Stimulated activated CD8-positive, alpha-beta memory T cell treated with anti-CD3 and anti-CD28 coated beads, Interleukin-15, amount 100 ng/mL, for 1 hour (primary cell): ENCODE measurements at places on chromosomes 12 and 14.

- no peak for DNase-seq
Observed at GRCh38 chr12:124824195-124824594, 39.5 kb downstream of the SCARB1 start.

- DNase-seq = no peak
Observed at GRCh38 chr14:100430571-100430970, 107.4 kb downstream of the SLC25A47 start.

DNA sequence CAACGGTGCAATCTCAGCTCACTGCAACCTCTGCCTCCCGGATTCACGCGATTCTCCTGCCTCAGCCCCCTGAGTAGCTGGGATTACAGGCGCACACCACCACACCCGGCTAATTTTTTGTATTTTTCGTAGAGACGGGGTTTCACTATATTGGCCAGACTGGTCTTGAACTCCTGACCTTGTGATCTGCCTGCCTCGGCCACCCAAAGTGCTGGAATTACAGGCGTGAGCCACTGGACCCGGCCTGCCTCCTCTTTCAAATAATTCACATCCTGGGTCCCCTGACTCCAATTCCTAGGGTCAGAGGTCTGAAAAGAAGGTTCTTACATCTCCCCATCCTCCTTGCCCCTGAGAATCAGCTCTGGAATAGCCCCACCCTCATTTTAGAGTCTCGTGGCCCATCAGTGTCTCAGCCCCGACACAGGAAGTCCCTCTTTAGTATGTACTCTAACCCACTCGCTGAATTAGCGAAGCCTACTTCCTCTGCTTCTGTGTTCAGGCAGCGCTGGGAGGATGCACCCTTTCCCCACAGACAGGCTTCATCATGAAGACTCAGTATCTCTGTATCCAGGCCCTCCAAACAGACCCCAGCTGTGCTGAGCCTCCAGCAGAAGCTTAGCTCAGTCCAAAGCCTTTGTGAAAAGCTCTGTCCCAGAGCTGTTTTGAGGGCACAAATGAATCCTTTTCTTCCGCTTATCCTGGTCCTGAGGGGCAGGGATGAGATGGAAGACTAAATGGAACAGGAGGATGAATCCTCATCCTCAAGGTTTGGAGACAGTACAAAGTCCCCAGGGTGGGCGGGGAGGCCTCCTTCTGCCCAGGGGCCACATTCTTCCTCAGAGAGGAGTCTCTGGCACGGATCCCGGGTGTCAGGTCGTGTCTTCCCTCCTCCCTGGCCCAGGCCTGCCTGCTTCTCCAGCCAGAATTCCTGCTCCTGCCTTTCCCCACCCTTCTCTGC is 3.5 kb downstream of the LPAR5 start:
- no peak for DNase-seq

DNA sequence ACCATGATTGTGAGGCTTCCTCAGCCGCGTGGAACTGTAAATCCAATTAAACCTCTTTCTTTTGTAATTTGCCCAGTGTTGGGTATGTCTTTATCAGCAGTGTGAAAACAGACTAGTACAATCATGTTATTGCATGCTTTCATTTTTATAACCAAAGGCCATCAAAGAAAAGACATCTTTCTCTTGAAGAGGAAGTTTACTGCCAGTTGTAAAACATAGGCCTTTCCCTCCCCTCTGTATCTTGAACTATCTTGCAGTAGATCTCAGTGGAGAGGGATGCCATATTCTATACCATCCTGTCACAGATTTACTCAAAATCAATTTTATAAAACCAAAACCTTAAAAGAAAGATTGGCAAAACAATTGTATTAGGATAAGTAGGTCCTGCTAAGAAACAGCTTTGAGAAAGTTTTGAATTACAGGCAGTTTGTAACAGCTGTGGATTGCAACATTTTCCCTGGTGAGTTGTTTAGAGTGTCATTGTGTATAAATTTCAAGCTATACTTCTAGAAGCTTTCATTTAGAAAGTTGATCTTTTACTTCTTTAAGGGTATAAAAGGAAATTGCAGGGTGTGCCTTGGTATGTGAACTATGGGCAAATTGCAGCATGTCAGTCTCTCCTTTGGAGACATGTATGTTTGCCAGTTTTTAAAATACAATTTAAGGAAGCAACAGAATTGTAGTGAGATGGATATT is 128.0 kb downstream of the ATP23 start:
- no peak for DNase-seq

GRCh38 chr12:125755512-125755911 is 690.3 kb downstream of the AACS start:
- no peak for DNase-seq

- no peak for DNase-seq
Observed at GRCh38 chr14:64706593-64707193, 2.5 kb downstream of the PLEKHG3 start.

DNA sequence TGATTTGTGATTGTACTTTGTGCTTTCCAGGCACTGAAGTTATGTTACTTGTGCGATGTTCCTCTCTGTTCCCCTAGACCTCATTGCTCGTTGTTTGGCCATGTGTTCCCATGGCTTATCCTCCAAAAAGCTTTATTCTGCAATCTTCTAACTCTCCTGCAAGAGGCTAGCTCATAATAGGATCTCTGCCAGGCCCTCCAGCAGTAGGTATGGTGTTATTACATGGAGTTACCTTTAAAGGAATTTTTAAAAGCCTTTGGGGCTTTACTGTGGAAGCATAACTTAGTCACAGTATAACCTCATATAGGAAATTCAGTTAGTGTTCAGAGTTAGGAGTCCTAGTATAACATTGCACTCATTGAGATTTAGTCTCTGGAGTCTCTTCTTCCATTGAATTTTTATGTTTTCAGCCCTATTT is 292.3 kb downstream of the RAD51B start:
- DNase-seq = no peak

DNA sequence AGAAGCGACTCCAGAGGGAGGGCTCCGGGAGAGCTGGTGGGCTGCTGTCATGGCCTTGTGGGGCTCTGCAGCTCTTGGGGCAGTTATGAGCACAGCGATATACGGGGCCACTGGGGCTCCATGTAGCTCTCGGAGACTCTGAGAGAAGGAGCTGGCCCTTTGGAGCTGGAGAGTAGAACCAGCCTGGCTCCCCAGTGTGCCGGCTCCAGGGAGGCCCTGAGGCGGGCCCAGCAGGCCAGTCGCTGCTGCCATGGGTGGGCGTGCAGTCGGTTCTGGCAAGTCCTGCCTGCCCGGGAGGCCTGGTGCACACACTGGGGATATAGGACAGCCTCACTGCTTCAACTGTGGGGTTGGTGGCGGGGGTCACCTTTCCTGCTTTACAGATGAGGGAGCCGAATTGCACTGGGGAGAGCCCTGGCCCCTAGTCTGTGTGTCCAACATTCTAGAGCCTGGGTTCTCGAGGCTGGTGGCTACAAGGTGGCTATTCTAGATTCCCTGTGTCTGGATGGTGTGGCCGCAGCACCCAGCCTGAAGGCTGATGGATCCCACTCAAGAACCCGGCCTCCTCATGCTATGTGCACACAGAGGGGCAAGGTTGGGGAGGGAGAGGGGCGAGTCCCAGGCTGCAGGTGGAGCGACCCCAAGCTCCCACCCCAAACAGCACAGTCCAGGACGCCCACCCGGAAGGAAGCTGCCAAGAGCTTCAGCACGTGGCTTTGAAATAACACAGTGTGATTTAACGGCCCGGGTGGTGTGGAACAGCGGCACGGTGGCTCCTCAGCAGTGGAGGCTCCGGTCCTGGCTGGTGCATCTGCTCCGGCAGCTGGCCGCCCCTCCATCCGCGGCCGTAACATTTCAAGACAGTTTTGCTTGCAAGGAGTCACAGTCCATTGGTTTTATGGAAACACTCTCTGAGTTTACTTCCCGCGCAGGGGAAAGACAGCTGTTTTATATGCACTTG is 188.3 kb upstream of the C14orf180 start:
- DNase-seq = no peak

GRCh38 chr14:94129111-94129757 is at the start of gene IFI27L2:
Gene IFI27L2, minus strand, starts transcription at chr14:94129604. Its CDS starts 40 bp downstream, at chr14:94129564.
- peak; percentile 34 for DNase-seq

- no peak for DNase-seq
Observed at GRCh38 chr14:42513837-42514236, 907.2 kb downstream of the LRFN5 start.

DNA sequence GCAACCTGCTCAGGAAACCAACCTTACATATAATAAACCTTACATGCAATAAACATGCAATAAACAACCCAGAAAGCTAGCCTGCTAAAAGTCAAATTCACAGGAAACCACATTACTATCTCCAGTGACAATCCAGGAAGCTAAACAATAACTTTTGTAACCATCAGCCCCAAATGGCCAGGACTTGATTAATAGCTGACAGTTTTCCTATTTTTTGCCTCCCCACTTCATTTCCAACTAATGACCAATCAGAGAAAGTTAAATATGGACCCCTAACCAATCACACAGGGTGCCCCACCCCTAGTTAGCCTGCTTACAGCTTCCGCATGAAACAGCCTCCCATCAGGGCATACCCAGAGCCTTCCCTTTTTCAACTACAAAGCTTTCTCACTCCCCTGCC is 152.2 kb upstream of the LMNTD1 start:
- DNase-seq = no peak

- DNase-seq = no peak
Observed at GRCh38 chr14:54566410-54567223, at the start of gene SAMD4A. Gene SAMD4A, plus strand, starts transcription at chr14:54567128. Its CDS starts 789 bp downstream, at chr14:54567917.

DNA sequence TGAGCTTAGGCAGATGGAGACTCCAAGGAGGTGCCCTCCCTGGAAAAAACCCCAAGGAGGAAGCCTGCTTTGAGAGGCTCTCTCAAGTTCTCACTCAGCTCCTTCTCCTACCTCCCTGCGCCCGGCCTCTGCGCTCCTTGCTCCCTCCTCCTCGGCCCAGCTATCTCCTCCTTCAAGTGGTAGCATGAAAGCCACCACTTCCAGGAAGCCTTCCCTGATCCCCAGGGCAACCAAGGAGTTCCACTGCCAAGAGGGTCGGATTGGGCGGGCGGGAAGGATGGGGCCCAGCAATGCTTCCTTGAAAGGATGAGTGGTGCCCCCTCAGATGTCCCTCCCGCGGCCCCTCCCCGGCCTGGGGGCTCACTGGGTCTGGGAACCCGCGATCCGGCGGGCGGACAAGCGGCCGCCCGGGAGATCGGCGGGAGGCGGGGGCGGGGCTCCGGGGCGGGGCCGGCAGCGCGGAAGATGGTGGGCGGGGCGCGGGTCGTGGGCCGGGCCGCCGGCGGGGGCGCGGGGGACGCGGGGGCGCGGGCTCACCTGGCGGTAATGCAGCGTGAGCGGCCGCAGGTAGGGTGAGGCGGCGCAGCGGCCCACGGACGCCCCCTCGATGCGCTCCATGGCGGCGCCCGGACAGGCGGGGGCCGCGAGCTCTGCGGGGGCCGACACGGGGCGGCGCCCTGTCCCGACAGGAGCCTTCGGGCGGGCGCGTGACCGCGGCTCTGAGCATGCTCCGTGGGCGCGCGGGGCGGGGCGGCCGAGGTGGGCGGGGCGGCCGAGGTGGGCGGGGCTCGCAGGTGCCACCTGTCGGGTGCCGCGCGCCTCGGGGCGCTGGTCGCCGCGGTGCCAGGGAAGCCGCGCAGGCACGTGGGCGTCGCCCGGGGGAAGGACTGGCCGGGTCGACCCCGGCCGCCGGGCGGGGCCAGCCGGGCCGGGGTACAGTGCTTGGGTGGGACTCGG is at the start of gene NUDT14:
Gene NUDT14 (minus strand): TSS at position 721 of the 957 bp plus-strand sequence. CDS start 103 bp downstream, at position 618.
- DNase-seq = peak; percentile 74

- DNase-seq = no peak
Observed at GRCh38 chr14:84555493-84555892, 974.5 kb upstream of the FLRT2 start.

DNA sequence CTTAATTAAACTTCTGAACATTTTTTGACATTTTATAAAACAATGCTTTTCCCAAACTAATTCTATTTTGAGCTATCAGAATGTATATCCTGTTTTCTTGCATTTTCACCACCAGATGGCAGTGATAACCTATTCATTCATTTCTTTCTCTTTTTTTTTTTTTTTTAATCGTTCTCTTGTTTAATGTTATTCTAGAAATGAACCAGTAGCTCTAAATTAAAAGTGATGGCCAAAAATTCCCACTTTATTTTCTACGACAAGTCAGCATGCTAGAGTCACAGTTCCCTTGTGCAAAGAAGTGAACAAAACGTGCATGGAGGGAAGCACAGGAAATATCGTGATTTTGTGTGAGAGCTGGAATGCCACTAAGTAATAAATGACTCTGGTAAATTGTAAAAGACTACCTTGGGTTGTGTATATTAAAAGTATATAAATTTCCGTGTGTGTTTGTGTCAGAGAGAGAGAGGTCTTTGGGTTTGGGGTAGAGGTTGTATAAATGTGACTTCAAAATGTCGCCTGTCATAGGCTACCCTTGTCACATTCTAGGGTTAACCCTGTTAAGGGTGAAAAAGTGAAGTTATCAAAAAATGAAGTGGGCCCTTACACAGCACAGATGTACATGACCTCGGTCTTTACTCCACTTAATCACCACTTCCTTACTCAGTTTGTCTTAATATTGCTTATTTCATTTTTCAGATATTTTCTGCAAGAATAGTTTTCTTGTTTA is 40.4 kb upstream of the LDHB start:
- DNase-seq = no peak

DNA sequence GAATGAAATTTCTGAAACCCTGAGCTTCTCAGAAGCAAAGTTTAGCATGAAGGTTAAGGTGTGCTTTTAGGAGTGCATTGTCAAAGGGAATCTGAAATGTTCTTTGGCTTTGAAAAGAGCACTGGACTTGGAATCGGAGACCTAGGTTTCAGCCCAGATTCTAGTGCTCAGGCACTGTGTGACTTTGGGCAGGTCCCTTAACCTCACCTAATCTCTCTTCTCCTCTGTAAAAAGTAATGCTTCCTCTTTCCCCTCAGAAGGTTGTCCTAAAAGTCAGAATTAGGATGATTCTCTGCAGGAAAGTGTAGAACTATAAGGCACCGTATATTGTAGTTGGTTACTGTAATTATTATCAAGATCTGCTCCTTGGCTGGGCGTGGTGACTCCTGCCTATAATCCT is 38.0 kb upstream of the ELK3 start:
- DNase-seq = no peak

DNA sequence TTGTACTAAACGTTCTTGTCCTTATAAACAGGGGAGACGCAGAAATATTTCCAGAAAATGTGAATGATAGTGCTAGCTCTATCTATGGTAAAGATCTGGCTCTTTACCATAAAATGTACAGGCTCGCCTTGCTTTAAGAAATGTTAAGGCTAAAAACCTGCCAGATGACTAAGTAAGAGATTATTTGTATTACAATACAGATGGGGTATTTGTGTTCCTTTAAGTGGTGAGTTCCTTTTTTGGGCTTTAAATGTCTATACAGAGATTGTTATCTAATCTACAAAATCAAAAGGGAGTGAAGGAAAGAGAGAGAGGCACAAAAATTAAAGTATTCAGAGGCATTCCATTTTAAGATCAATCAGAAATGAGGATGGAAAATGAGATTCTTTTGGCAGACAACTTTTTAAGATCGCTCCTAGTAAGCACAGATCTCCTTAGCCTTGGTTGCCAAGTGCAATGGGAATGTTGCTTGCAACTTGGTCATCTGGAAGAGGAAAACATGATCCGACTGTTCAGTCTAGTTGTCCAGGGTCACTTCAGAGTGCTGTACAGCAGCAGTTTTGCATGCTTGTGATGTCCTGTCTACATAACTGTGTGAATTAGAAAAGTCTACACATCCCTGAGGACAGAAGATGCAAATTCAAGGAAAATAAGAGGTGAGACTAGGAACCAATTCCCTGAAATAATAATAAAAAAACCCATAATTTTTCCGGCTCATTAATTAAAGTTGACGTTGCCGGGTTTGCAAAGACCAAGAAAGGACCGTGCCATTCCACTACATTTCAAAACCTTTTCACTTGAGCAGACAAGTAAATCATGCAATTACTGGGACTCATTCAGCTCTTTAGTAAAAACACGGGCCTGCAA is 380.8 kb downstream of the EGLN3 start:
- no peak for DNase-seq

GRCh38 chr12:116708826-116709756 is 28.8 kb downstream of the SPRING1 start:
- DNase-seq = no peak

- DNase-seq = no peak
Observed at GRCh38 chr12:104748790-104749189, 209.3 kb downstream of the SLC41A2 start.
